IMR-90 (cell line): ENCODE measurements at places on chromosomes 7 and 10. TPM values are rescaled to one million over a fixed set of nuclear protein-coding genes. Genes with fewer than 3 reads are reported as not detected.

The CCDC172 gene
- not detected in 2 replicates for total RNA-seq

The P4HA1 gene
- 241 and 376 TPM in 2 replicates for total RNA-seq

The GJC3 gene
- not detected in 2 replicates for total RNA-seq

The RAPGEF5 gene
- total RNA-seq = 0.18 and 0.28 TPM in 2 replicates

The CYP3A4 gene
- not detected in 2 replicates for total RNA-seq

The LRMDA gene
- total RNA-seq = under 0.01 TPM in 1 of 2 replicates, not detected in the other

The UNCX gene
- not detected in 2 replicates for total RNA-seq

- no peaks in the 10 kb centered on the region for H3K36me3 ChIP-seq
- no peaks in the 10 kb centered on the region for H3K4me1 ChIP-seq
- no peak overlapping the region for H3K4me3 ChIP-seq
- no peaks in the 10 kb centered on the region for H3K27me3 ChIP-seq
Observed at GRCh38 chr7:125984795-125985194, 1055.2 kb upstream of the POT1 start.

GRCh38 chr10:104767745-104768144 is 126.7 kb downstream of the SORCS3 start:
- no peak overlapping the region for H3K4me3 ChIP-seq
- no peaks in the 10 kb centered on the region for H3K4me1 ChIP-seq
- no peak for DNase-seq
- H3K27ac ChIP-seq = no peak overlapping the region
- no peaks in the 10 kb centered on the region for H3K27me3 ChIP-seq
- H3K36me3 ChIP-seq = no peaks in the 10 kb centered on the region

- no peak overlapping the region for H3K27ac ChIP-seq
- H3K4me1 ChIP-seq = peaks cover 5% of the 10 kb centered on the region; the same call in 1 of the 2 replicates
- DNase-seq = no peak
- no peak overlapping the region for H3K4me3 ChIP-seq
- H3K36me3 ChIP-seq = peaks cover 2% of the 10 kb centered on the region; the same call in 1 of the 2 replicates
Observed at GRCh38 chr7:75625868-75626267, 112.9 kb downstream of the HIP1 start.

GRCh38 chr10:62903828-62904227 is 87.7 kb upstream of the EGR2 start:
- no peaks in the 10 kb centered on the region for H3K27me3 ChIP-seq
- H3K27ac ChIP-seq = no peak overlapping the region
- no peaks in the 10 kb centered on the region for H3K4me1 ChIP-seq
- no peak overlapping the region for H3K4me3 ChIP-seq

- no peak overlapping the region for H3K4me3 ChIP-seq
- H3K36me3 ChIP-seq = no peaks in the 10 kb centered on the region
- no peaks in the 10 kb centered on the region for H3K27me3 ChIP-seq
- peaks cover 7% of the 10 kb centered on the region; the same call in 1 of the 2 replicates for H3K4me1 ChIP-seq
- H3K27ac ChIP-seq = no peak overlapping the region
- no peak for DNase-seq
Observed at GRCh38 chr10:24879861-24880260, 72.5 kb downstream of the PRTFDC1 start.

DNA sequence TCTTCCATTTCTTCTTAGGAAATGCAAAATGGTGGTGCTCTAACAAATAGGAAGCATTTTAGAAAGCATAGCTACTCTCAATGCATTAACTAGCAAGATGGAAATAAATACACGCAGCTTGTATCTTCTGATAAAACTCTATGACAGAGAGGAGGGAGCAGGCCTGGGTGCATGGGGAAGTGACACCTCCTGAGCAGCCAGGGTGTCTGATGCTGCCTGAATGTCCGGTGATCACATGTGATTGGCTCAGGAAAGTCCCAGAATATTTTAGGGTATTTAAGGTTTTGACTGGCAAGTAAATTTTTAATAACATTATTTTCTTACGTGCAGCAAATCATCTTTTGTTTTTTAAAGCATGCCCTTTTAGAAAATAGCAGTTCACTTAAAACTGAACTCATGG is 261.0 kb upstream of the KLF6 start:
- H3K36me3 ChIP-seq = no peaks in the 10 kb centered on the region
- no peaks in the 10 kb centered on the region for H3K27me3 ChIP-seq
- H3K4me3 ChIP-seq = no peak overlapping the region
- no peak for DNase-seq
- no peaks in the 10 kb centered on the region for H3K4me1 ChIP-seq
- no peak overlapping the region for H3K27ac ChIP-seq

GRCh38 chr10:86730227-86730626 is 26.2 kb upstream of the BMPR1A start:
- peak; percentile 6 for DNase-seq
- no peak overlapping the region for H3K27ac ChIP-seq
- no peaks in the 10 kb centered on the region for H3K27me3 ChIP-seq
- H3K4me3 ChIP-seq = no peak overlapping the region
- H3K36me3 ChIP-seq = no peaks in the 10 kb centered on the region
